ENCODE measurements at places on chromosomes 4 and X.

GRCh38 chr4:157185363-157185762 lies 35.2 kb upstream of the GRIA2 start:
- no peak for DNase-seq

GRCh38 chrX:103565197-103565596 lies 20.1 kb upstream of the TCEAL4 start:
- DNase-seq: no peak

GRCh38 chr4:120843849-120844527 lies 78.5 kb downstream of the PRDM5 start:
- peak; percentile 13 for DNase-seq

DNA sequence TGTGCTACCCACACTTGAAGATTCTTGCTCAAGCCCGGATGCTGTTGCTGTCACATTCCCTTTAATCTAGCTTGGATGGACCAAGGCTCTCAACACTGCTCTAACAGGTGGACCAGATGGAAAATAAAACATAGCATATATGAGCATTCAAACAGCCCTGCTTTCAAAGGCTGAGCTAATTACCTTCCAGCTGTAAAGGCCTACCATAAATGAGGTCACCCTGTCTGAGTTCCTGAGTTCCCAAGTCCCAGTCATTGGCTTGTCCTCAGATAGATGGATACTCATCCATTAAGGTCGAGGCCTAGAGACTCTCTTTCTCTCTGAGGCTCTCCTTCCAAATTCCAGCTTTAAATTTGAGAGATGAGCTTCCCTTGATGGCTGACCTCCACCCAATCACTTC lies 147.5 kb downstream of the STOX2 start:
- DNase-seq: no peak

DNA sequence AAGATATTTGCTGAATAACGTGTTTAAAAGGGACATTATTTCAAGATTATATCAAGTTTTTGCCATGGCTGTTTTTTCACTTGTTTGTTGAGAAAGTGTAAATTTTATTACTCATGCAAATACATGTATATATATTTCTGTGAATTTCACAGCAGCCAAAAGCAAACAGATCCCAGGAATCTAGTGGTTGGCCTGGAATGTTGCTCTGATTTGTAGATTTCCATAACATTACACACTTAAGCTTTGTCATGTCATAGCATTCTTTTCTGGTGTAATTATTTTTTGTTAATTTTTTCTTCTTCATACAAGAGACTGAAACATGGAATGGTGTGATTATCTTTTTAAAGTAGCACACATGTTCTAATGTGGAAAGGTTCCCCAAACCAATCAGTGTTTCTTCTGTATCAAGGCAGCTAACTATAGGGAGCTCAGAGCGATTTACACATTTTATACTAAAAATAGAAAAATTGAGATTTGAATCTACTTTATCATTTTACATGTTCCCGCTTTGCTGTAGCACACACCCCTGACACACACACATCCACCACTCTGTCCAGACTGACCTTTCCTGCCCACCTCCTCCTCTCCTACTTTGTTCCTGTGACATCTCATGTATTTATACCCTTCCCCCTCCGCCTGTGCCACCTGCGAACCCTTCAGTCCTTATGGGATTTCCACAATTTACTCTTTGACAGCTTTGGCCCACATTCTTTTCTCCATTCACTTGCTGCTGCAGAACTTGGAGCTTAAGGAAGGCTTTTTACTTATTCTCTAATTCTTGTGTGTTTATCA lies 20.3 kb downstream of the RUFY3 start:
- no peak for DNase-seq

GRCh38 chrX:129719268-129719667 lies 19.5 kb upstream of the XPNPEP2 start:
- no peak for DNase-seq

GRCh38 chr4:71232056-71232430 lies 106.8 kb upstream of the SLC4A4 start:
- no peak for DNase-seq

DNA sequence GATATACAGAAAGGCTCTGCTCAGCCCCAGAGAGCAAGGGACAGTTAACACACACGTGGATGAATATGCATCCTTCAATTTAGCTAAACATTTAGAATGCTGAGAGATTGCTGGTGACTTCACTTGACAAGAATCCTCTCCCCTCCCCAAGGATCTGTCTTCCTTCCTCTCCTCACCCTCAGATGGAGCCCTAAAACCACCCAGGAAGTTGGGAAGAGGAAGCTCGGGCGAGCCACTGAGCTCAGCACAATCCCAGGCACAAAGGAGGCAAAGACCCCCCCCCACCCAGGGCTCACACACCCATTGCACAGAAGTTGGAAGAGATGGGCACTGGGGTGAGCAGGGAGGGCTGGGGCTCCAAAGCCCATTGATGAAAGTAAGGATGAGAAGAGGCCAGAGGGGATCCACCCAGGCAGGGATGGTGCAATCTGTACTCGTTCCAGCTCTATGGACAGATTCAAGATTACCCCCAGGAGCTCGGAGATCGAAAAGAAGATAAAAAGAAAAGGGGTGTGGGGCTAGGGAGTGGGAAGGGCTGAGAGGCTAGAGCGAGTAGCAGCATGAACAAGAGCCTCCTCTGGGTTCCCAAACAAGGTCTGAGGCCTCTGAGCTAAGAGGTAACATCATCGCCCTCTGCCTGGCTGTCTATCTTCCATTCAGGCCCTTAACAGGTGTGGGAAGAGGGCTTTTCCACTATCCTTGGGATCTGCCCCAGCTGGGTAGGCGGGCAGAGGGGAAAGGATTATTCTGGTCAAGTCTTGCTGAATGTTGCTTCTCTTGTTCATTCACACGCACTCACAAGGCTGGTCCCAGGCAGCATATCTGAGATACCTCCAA lies 1.2 kb downstream of the TFE3 start:
- peak; percentile 82 for DNase-seq

DNA sequence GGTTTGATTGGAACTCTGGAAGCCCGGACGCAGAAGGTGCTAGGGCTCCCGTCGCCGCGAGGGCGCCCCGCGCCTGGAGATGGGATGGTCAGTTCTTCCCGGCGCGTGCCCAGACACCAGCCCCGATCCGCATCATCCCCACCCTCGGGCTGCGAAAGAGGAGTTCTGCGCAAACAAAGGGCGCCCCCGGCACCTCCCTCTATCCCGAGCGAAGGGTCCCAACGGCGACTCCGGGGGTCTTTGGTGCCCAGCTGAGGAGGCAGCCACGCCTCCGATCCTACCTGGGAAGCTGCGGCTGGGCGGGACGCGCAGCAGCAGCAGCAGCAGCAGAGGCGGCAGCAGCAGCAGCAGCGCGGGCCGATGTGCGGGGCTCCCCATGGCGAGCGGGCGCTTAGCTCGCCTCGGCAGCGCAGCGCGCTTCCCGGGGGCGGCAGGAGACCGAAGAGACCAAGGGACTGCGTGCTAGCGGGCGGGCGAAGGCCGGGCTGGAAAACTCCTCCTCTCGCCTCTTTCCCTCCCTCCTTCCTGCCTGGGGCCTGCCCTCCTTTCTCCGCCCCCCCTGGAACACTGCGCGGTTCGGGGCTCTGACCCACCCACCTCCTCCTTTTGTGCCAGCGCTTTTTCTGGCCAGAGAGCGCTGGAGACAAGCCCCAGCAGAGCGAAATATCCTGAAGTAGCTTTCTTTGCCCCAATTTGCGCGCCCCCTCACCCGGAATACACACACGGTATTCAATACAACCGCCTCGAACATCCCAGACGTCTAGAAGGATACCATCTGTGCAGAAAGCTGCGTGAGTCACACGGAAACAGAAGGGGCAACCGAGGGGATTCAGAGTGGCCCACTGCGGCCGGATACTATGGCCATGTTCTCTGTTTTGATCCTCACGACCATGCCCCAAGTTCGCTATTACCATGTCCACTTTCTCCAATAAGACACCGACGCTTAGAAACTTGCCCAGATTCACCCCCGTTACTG lies at the start of gene SRPX:
Gene SRPX (minus strand): TSS at position 457 of the 976 bp plus-strand sequence. CDS start 79 bp downstream, at position 378.
- peak; percentile 5 for DNase-seq

GRCh38 chr4:174120446-174121295 lies 162.8 kb downstream of the FBXO8 start:
- peak; percentile 63 for DNase-seq

- DNase-seq: no peak
Observed at GRCh38 chr4:5232549-5232948, 181.3 kb downstream of the STK32B start.

GRCh38 chr4:16196482-16197393 lies 29.5 kb downstream of the TAPT1 start:
- DNase-seq: peak; percentile 85

GRCh38 chr4:61505773-61506685 lies 305.9 kb downstream of the ADGRL3 start:
- DNase-seq: no peak

DNA sequence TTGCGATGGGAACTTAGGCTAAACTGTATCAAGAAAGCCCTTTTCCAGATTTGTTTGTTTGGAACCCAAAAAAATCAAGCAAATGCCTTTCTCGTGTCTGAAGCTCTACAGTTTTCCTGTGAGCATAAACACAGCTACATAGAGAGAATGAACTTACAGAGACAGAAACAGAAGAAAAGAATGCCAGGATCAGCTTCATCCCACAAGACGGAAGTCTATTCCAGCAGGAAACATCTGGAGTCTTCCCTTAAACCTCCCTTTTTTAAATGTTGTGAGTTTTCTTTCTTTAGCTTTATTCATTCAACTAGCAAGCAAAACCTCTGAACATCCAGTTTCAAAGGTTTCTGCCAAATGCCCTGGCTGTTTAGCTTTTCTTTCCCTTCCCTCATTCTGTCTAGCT lies 32.6 kb upstream of the ZFP42 start:
- DNase-seq: no peak

- no peak for DNase-seq
Observed at GRCh38 chrX:68832516-68833447, 4.0 kb downstream of the EFNB1 start.

DNA sequence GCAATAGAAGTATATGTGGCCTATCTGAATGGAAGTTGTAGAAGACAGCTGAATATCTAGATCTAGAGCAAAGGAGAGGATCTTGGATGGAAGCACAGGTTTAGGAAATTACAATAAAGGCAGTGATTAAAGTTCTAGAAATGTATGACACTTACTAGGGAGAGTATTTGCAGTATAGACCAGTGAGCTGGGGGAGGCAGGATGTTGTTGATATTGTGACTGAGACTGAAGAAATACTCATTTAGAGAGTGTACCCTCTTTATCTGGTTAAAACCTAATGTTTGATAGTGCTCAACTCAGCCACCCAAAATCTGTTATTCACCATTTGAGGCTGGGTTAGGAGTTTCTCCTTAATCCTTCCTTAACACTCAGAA lies 439.5 kb downstream of the GRXCR1 start:
- DNase-seq: no peak

- peak; percentile 80 for DNase-seq
Observed at GRCh38 chr4:102734591-102735385, 26.0 kb downstream of the MANBA start.

- no peak for DNase-seq
Observed at GRCh38 chrX:119151051-119151380, 23.4 kb upstream of the KIAA1210 start.

- DNase-seq: no peak
Observed at GRCh38 chr4:119016636-119017035, 119.0 kb upstream of the MYOZ2 start.

DNA sequence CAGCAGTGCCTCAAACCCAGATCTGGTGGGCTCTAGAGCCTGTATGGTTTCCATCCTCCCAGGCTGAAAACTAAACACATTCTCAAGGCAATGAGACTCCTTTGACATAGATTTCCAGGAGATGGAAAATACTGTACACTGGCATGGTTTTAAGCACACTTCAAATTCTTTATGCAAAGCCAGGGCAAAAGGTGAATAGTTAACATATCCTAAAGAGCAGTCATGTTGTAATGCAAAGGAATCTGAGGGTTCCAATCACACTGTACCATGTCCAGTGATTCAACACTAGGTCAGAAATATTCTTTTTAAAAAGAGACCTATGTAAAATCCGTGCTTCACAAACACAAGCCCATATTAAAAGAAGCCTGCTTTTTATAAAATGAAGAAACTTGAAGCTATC lies 195.3 kb downstream of the QDPR start:
- DNase-seq: no peak

DNA sequence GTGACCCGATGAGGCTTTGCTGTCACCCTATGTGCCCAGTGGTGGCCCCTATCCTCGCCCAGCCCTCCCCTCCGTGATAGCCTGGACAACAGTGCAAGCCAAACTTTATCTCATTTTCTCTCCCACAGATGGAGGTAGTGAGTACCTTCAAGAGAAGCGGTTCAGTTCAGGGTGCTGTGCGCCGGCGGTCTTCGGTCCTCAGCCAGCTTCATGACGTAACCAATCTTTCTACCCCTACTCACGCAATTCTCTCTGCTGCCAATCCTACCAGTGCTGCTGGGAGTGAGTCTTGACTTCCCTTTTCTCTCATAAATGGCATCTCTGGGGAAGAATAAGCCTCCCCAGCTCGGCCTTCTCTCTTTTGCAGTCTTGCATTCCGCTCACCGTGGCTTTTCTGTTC lies 29.5 kb downstream of the CCNQ start:
- DNase-seq: no peak

GRCh38 chrX:151151665-151152267 lies 24.6 kb upstream of the GPR50 start:
- DNase-seq: peak; percentile 54

GRCh38 chr4:152415980-152416379 lies 119.9 kb downstream of the FBXW7 start:
- DNase-seq: peak; percentile 39

DNA sequence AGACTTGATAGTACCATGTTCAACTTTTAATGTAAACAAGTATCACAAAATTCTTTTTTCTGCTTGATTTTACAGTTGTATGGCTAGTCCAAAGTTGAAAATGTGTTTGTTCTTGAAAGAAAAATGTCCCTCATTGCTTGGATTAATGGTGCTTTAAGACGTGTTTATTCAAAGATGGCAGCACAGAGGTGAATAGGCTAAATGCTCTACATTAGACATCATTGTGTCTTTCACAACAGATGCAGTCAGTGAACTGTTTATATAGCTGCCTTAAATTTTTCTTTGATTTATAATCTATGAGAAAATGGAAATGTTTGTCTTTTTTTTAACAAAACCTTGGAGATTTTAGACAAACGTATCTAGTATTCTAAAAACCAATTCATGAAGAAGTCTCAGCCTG lies 137.3 kb downstream of the BMPR1B start:
- DNase-seq: no peak

DNA sequence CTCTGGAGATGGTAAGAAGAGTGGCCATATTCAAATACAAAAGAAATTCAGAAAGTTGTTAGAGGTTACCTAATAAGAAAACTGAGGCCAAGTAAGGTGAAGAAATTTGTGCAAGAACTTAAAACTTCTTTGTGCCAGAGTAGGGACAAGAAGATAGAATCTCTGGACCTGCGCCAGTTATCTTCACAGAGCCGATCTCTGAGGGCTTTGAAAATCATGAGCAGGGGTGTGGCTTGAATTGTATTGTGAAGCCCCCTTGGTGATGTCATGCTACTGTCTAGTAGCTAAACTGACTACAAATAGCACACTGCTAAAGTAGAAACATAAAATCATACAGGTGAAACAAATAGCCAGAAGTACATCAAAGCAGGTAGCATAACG lies 184.6 kb downstream of the UGT8 start:
- DNase-seq: no peak

DNA sequence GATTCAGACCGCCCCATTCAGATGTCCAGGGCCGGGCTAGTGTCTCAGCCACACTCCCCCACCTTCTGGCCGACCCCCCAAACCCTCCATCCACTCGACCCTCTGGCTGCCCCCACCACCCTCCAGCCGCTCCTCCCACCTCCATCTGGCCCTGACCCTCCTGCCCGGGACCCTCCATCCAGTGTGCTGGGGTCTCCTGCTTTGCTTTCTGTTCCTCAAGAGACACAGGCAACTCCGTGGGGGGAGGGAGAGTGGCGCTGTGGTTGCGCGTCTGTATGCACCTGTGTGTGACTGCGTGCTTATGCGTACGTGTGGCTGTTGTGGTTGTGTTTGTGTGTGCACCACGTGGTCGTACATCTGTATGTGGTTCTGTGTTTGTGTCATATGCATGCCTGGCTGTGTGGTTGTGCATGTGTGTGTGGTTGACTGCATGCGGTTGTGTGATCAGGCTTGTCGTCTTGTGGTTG lies 33.3 kb downstream of the CPLX1 start:
- no peak for DNase-seq

Measured in kidney tubule cell (primary cell).